Right renal pelvis (tissue), 4 donors: ENCODE measurements at places on chromosomes 4 and X. TPM values are rescaled to one million over a fixed set of nuclear protein-coding genes. Genes with fewer than 3 reads are reported as not detected.

DNA sequence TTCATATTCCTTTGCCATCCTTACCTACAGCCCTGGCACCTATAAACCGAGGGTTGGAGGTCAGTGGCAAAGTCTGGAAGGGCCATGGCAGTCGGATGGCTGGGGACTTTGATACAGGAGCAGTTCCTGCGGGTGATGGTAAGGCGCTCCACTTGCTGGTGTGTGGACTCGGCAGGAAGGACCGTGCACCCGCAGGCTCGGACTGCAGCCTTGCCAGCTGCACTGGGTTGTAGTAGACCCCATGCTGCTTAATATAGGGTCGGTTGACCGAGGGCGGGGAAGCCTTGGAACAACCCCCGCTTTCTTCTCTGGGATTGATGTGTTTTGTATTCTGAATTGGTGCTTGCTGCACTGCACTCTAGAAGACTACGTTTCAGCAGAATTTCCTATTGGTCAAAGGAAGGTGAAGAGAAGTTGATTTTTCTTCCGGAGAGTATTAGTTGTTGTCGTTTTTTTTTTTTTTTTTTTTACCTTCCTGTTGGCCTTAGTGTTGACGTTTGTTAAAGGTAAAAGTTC is 638 bp downstream of the BLTP1 start:
- DNase-seq = peak; percentile 36

DNA sequence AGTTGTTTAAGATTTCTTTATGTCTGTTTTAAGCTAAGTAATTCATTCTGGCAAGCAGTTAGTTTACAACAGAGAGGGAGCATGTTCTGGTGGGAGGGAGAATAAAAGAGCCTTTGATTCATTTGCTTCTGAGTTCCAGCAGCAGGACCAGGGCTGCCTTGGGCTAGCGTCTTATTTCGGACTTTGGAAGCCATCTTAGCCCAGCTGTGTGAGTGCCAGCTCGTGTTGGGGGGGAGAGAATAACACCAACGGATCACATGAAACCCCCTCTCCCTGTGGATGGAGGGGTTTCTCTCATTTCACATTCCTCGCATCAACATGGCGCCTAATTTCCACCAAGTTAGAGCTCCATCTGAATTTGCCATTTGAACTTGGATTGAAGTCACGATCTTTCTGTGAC is 7.4 kb downstream of the GAB1 start:
- DNase-seq = no peak

GRCh38 chr4:182409271-182409670 is 166.1 kb downstream of the TENM3 start:
- no peak for DNase-seq

DNA sequence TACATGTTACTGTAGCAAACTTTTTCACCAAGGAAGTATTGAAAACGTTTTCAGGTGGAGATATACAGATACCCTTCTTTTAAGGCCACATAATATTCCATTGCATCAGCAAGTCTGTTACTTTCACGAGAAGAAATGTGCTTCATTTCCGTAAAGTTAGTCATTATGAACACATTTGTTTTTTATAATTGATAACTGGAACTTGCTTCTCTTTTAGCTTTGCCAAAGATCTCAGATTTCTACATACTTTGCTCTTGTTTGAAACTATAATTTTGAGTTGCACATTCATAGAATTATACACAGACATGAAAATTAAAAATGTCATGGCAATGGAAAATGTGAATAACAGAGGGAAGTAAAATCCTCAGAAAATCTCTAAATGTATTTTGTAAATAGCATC is 128.7 kb upstream of the GIMD1 start:
- no peak for DNase-seq

DNA sequence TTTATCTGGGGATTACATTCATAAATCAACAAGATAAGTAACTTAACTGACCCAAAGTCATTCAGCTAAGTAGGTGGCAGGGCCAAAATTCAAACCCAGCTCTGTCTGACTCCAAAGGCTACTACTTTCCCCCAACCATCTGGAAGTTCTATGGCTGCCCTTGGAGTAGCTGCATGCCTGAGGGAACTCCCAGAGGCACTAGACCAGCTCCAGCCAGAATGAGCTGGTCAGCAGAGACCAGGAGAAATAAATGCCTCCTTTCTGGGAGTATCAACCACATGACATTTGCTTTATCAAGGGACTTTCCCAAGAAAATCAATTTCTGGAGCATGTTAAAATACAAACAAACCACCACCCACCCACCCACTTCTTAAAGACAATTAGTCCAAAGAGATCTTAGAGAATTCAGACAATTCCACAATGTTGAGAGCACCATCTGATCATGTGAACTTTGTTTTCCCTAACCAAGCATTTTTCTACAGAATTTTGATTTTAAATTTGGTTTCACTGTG is 180.5 kb downstream of the EFHC2 start:
- DNase-seq = no peak

DNA sequence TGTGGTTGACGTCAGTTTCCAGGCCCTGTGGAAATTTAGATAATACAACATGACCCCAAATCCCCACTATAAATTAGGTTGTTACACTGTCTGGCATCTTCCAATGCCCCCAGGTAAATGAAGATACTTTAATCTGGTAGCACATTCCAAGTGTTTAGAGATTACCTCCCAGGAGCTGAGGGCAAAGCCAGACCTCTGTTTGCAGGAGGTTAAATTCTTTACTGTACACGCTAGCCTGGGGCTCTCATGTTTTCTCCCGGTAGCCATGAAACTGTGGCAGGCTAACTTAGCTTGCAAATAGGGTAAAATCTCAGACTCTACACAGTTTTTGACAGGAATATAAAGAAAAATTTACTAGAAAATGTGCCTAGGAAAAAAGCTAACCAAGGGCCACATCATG is 450.0 kb downstream of the PDGFC start:
- DNase-seq = no peak

GRCh38 chr4:95141361-95141760 is 383.6 kb downstream of the BMPR1B start:
- no peak for DNase-seq

HSFX4 gene
- 0.17 TPM for polyA plus RNA-seq

GRCh38 chrX:2547736-2548135 is 47.0 kb upstream of the DHRSX start:
- no peak for DNase-seq

GRCh38 chrX:148382983-148383382 is 117.4 kb upstream of the AFF2 start:
- no peak for DNase-seq

PAGE2 gene
- not detected for polyA plus RNA-seq

GRCh38 chrX:6986915-6987314 is 160.6 kb upstream of the STS start:
- DNase-seq = no peak

DNA sequence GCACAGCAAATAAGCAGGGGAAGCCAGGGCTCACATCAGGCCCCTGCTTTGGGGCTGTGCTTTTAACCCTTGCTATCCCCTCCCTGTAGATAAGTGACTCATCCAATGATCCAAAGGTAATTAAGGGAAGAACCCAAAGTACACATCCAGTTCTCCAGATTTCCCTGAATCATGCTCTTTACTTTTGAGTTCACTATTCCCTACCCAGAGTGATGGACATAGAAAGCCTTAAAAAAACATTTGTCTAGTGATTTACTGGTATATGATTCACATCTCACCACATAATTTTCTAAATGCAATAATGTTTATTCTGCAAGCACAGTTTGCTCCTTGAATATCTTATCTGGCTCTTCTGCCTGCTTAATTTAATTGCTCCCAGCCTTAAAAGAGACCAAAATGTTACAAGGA is 136.2 kb downstream of the PPP3CA start:
- no peak for DNase-seq

DNA sequence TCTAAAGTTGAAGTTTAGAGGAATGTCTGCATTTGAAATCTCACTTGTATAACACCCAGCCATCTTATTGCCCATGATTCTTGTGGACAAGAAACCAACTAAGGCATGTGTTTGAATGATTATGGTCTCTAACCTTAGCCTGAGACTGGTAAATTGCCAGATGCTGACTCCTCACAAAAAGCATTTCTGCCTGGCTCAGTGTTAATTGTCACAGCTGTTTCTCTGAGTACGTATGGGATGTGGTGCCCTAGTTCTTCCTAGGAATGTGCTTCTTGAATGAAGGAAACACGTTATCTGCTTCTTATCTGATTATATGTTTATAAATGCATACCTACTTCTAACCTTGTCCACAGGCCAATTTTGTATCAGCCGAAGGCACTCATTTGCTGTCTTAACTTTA is 63.1 kb upstream of the NDP start:
- no peak for DNase-seq

GRCh38 chrX:93673869-93674271 is at the start of gene FAM133A:
TSS of gene FAM133A (plus strand) at chrX:93674206. CDS start at chrX:93709420, 35,214 bp downstream.
- peak; percentile 10 for DNase-seq

DNA sequence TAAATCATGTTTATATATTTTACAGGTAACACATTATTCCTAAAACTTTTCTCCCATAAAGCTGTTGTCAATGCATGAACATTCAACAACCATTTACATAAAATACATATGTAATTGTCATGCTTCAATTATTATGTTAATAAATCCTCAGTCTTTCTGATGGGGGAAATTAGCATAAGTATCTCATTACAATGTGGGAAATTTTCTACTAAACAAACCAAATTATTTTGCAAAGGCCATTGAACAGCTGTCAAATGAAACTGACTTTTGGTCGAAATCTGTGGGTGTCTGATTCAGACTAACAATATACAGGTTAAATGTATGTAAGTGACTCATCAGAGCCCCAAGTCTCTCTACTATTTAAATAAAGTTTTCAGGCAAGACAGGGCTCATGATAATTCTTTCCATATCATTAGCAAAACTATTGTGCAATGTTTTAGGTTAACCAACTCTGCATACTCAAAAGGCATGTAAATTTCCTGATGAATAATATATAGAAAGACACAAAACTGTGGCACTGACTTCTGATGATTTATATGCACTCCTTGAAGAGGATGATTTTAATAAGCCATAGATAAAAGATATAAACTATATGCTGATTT is 795.3 kb upstream of the AADAT start:
- no peak for DNase-seq

EVC2 gene
- 8.6 TPM for polyA plus RNA-seq

SPANXB1 gene
- not detected for polyA plus RNA-seq

DNA sequence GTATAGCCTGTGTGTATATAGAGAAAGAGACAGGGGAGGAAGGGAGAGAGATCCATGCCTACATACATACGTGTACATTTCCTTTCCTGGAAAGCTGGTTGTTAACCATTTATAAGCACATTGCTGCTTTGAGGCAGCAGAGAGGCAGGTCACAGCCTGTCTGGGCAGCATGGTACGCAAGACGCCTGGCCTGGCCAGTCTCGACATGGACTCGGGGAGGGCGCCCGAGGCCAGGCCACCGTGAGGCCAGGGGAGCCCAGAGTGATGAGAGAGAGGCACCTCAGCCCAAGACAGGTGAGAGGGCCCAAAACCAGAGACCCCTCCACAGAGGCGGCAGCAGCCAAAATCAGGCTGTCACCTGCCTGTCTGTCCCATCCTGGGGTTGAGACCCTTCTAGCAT is 3.9 kb downstream of the TREX2 start:
- no peak for DNase-seq

GRCh38 chr4:22014222-22014741 is 65.7 kb upstream of the KCNIP4 start:
- DNase-seq = no peak

GRCh38 chr4:132662456-132662855 is 486.6 kb upstream of the PCDH10 start:
- no peak for DNase-seq

DNA sequence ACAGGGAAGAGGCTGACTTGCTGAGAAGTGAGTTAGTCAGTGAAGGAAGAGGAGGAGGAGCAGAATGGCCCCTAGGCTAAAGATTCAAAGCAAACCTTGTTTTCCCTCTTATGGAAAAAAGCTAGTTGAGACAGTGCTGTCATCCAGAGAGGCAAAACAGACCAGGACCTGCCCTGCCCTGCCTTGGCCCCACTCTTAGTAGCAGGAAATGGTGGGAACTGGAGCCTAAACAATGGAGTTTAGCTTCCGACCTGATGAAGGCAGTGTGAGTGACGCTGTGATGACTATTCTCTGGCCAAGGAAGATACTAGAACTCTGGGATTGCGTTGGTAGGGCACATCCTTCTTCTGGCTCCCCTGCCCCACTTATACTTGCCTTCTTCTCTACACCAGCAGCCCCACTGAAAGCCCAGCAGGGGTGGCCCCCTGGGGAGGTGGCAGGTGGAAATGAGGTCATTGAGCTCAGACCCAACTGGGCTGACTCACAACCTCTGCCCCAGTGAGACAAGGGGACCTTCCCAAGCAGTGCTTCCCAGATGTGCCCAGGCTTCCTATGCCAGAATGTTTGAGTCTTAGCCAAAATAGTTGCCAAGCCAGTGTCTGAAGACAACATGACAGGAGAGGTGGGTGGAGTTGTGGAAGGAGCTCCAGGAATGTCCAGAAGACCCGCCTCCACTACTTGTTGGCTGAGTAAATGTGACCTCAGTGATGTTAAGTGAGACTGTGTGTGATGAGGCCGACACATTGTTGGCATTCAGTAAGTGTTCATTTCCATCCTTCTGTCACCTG is 38.8 kb downstream of the MSN start:
- no peak for DNase-seq

CCNB3 gene
- polyA plus RNA-seq = 1.3 TPM

DNA sequence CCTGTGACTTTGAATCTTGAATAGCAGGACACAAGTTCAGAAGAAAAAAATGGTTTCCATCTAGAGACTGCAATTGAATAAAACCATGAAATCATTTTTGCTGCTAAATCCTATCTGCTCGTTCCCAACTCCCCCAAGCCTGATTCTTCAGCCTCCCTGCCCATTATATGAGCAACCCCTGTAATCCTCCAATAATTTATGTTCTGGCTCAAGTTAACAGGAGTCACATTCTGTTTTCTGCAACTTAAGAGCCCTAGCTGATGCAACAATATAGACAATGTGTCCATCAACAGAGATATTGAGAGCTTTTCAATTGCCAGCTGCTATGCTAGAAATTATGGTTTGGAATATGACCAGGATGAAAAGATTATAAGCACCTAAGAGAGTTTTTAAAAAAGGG is 84.1 kb downstream of the LDB2 start:
- DNase-seq = no peak

PDCL2 gene
- polyA plus RNA-seq = not detected

DNA sequence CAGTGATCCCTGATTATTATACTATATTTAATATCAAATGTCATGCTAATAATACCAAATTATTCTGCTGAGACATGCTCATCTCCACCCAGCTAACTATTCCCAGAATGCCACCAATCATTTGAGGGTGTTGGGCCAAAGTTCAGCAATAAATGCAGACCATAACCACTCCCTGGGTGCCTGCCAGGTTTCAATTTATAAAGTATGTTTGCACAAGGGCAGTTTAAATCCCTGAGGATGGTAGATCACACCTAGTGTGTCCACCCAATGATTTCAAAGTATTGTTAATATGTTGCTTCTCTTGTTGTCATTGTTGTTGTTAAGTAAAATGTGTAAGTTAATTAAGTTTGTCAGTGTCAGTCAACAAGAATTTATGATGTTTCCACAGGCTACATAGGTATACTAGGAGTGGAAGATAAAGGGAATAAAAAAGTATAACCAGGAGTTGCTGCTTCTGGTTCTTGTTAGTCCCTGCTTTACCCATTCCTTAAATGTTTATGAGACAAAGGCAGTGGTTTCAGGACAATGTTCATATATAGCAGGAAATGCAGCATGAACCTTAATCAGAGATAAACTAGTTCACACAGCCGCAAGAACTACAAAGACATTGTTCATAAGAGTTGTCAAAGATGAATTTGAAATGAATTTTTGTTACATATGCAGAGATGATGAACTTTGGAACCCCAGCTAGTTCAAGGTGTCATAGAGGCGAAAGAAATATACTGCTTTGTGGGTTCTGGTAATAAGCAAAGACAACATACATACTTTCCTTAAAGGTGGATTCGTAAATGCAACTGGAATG is 25.5 kb downstream of the HPGD start:
- DNase-seq = no peak
